ENCODE measurements at places on chromosomes 7 and 10.

- no peak for DNase-seq
Observed at GRCh38 chr10:3354174-3354900, 181.8 kb upstream of the PITRM1 start.

GRCh38 chr7:71322201-71322600 lies 190.3 kb downstream of the GALNT17 start:
- no peak for DNase-seq

DNA sequence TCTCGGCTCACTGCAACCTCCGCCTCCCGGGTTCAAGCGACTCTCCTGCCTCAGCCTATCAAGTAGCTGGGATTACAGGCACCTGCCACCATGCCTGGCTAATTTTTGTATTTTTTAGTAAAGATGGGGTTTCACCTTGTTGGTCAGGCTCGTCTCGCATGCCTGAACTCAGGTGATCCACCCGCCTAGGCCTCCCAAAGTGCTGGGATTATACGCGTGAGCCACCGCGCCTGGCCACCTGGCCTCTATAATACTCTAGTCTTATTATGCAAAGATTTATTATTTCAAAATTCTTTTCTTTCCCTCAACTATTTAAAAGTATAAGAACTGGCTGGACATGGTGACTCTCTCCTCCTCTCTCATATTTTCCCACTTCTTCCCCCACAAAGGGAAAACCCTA lies 30.0 kb upstream of the C1GALT1 start:
- DNase-seq, result no peak

DNA sequence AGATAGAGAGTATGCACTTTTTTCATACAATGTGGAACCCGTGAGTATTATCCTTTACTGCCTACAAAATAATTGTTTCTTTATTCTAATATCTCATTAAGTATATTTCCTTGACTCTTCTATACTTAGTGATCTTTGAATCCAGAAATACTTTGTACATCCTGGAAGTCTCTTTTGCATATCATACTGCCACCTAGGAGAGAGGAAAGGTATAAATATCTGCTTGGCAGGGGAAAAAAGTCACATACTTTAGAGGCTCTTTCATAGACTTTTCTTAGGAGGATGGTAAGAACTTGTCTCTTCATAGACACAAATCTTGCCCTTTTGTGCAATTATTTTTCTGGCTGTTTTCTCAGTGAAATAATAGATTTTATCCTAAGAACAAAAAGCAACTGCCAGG lies 436.0 kb downstream of the PAXIP1 start:
- no peak for DNase-seq
